ENCODE measurements at places on chromosomes 6 and 20. TPM values are rescaled to one million over a fixed set of nuclear protein-coding genes. Genes with fewer than 3 reads are reported as not detected.

- H3K4me1 ChIP-seq: peaks cover 52% of the 10 kb centered on the region
- H3K36me3 ChIP-seq: no peaks in the 10 kb centered on the region
- no peak overlapping the region for H3K27ac ChIP-seq
- no peak overlapping the region for H3K4me3 ChIP-seq
- peak; percentile 49 for DNase-seq
Observed at GRCh38 chr6:138576313-138576712, 77.0 kb upstream of the NHSL1 start.

GRCh38 chr20:64045346-64046011 is 4.0 kb downstream of the SOX18 start:
- H3K27me3 ChIP-seq: peaks cover 100% of the 10 kb centered on the region

DNA sequence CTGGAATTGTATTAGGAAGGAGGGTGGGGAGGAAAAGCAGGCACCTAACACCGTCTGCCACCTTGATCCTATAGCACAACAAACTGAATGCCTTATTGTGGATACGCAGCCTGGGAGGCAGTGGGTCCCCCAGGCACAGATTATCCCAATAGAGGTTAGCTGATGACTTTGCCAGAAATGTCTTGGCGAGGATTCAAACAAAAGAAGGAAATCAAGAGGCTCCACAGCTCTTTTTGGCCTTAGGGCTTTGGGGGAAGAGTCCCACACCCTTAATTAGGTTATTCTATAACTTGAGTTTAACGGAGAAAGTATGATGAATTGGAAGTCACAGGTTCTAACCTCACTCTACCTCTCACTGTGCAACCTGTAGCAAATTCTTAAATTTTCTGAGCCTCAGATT is 102.0 kb downstream of the MRPL14 start:
- no peak overlapping the region for H3K4me3 ChIP-seq
- H3K36me3 ChIP-seq: no peaks in the 10 kb centered on the region
- no peak for DNase-seq
- H3K27ac ChIP-seq: no peak overlapping the region
- H3K4me1 ChIP-seq: peaks cover 21% of the 10 kb centered on the region

The HCRTR2 gene
- not detected for total RNA-seq

DNA sequence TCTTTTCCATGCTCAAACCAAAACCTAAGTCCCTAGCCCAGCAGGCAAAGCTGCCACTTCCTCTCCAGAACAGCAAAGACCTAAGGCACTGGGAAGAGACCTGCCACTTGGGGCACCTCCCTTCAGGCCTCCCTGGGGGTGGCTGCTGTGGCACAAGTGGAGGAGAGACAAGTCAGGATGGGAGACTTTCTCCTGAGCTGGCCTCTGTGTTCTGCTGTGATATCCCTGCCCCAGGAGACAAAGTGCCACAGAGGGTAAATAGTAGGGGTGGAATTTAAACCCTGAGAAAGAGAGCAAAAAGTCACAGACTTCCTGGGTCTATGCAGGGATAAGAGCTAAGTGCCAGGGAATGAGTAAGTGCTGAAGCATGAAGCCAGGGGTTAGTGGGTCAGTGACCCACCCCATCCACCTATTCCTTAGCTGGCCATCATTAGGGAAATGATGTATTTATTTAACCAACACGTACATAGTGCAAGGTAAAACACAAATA is 84.2 kb downstream of the MRPL14 start:
- H3K27me3 ChIP-seq: no peaks in the 10 kb centered on the region
- no peak overlapping the region for H3K4me3 ChIP-seq
- peaks cover 45% of the 10 kb centered on the region for H3K4me1 ChIP-seq
- H3K27ac ChIP-seq: no peak overlapping the region
- no peaks in the 10 kb centered on the region for H3K36me3 ChIP-seq

The HUS1B gene
- total RNA-seq: not detected

GRCh38 chr6:32570363-32570905 is 19.2 kb downstream of the HLA-DRB1 start:
- H3K4me3 ChIP-seq: no peak overlapping the region
- no peaks in the 10 kb centered on the region for H3K27me3 ChIP-seq
- H3K4me1 ChIP-seq: peaks cover 6% of the 10 kb centered on the region
- H3K27ac ChIP-seq: no peak overlapping the region
- no peaks in the 10 kb centered on the region for H3K36me3 ChIP-seq

DNA sequence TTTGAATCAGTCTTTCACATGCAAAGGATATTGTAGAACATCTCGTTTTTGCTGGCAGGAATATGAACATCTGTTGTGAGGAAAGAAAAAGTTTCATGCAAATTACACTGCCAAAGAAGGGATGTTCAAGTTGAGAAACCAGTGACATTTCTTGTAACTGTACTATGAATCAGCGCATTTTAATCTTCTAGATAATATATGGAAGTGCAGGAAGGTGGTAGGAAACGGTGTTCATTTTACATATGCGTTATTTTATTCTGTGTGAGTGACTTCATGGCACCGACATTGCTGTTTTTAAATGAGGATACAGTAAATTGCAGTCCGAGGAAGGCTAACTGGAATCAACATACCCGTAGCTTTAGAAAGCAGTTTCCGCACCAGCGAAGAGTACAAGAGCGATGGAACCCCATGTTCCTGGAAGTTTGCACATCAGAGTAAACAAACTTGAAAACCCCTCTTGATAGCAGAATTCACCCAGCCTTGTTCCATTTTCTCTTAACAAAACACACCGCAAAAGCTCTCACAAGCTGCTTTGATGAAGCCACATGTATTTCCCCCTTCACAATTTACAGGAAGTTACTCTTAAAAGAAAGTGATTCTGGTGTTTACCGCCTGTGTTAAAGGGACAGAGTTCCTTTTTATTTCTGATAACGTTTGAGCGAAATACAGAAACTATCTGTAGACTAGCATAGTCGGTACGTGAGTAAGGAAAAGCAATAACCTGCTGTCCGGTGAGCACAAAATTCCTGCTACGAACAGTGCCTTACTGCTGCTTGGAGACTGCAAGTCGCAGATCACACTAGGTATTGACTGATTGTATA is 11.5 kb downstream of the PRDM1 start:
- H3K27ac ChIP-seq: no peak overlapping the region
- H3K4me3 ChIP-seq: peak overlapping the region; percentile 21
- peaks cover 45% of the 10 kb centered on the region for H3K4me1 ChIP-seq
- H3K36me3 ChIP-seq: no peaks in the 10 kb centered on the region

- H3K27me3 ChIP-seq: no peaks in the 10 kb centered on the region
- no peak overlapping the region for H3K27ac ChIP-seq
- DNase-seq: no peak
- peaks cover 23% of the 10 kb centered on the region for H3K4me1 ChIP-seq
- no peak overlapping the region for H3K4me3 ChIP-seq
Observed at GRCh38 chr20:37236462-37236861, 25.2 kb downstream of the GHRH start.

DNA sequence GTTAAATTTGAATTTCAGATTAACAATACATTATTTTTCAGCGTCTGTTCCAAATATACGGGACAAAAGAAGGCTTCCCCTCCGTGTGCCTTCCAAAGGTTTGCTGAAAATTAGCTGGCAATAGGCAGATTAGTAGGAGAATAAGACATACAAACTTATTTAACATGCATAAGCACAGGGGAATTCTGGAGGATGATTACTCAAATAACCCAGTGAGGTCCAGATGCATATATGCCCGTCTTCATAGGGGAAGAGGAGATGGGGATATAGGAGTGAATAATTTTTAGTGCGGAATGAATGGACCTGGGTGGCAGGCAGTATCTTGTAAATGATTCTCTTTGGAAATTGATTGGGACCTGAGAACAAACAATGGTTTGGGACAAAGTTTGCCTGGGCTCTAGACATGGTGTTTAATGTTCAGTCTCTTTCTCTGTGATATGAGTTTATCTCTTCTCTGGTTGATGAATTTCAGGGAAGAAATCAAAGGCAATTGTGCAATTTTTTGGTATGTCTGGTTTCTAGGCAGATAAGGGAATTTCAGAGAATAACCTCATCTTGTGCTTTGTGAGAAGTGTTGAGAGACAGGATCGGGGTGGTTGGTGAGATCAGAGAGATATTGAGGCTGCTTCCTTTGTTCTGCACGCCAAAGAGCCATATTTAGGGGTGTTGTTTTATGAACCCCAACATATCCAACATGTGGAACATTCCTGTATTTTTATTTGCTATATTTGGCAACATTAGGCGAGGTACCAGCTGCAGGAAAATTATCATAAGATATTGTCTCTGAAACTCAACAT is 63.7 kb downstream of the MKKS start:
- no peaks in the 10 kb centered on the region for H3K27me3 ChIP-seq
- H3K4me3 ChIP-seq: no peak overlapping the region
- no peaks in the 10 kb centered on the region for H3K36me3 ChIP-seq
- DNase-seq: no peak
- H3K4me1 ChIP-seq: no peaks in the 10 kb centered on the region
